ENCODE measurements at places on chromosomes 1 and 21. TPM values are rescaled to one million over a fixed set of nuclear protein-coding genes. Genes with fewer than 3 reads are reported as not detected.

CA14 gene
- total RNA-seq = not detected

DNA sequence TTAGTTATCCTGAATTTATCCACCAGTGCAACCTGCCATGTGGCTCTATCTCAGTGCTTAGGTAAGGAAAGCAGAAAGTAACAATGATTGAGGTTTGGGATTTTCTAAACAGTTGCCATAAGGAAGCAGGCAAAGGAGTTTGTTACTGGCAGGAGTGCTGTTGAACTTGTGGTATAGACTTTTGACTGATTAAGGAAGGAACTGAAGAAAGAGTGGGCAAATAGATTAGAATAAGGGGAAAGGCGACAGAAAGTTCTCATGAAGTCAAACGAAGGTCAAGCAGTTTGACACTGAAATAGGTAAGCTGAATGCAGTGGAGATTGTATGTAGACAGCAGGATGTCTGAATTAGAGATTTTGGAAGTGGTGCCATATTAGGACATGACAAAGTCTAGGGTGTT is 24.2 kb upstream of the CR2 start:
- DNase-seq = no peak

ADARB1 gene
- total RNA-seq = 2.2 TPM

DNA sequence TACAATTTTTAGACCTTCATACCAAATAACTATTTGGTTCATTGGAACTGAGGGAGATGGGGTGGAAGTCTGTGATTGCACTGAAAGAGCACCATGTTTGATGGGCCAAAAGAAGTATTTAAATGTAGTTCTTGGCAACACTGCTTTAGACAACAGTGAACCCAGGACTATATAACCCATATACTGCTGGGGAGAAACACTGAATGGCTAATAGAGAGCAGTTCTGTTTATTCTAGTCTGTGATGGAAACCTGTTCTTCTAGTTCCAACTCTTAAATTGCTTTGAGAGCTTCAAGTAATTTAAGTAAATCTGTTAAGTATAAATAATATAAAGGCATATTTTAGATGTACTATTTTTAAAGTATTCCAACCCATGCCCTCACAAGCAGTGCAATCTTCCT is 96.3 kb downstream of the NIBAN1 start:
- no peak for DNase-seq

DNA sequence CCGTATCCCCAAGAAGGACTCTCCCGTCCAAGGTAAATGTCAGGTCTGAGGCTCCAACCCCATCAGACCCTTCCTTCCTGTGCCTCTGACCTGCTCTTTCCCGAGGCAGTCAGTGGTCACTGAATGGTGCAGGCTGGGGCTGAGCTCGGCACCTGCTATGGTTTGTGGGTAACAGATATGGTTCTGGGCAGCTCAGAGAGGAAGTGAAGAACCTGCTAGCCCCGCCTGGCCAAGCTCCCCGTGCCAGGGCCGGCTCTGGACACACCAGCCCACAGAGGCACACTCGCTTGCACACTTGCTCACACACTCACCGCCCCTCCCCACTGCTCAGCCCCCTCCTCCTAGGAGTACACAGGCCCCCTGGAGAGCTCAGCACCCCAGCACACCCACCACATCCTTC is 16.4 kb downstream of the NCMAP start:
- no peak for DNase-seq

Data from epithelial cell of proximal tubule (primary cell).